ENCODE measurements at places on chromosomes 7 and 10.

DNA sequence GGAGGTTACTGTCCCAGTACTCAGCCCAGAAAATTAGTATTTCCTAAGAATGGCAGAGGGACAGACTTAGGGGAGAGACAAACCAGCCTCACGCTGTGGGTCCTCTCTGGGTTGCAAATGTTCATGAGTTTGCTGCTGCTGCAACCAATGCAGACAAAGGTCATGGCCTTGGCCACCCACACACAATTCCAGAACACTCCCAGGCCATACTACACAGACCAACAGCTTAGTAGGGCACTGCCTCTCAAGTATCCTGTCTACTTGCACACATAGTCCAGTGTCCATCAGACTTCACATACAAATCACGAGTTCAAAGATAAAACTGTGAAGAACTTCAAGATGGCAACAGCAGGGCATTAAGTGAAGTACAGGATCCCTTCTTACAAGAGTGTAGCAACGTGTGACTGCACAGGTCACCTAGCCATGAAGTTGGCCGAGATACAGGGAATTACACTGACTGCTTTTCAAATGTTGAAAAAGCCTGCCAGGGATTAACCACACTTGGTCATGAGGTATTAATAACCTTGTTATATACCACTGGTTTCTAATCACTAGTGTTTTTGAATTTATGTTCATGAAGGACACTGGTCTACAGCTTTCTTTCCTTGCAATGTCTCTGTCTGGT lies 40.0 kb downstream of the ZNF33B start:
- no peak overlapping the region for H3K4me3 ChIP-seq
- peaks cover 56% of the 10 kb centered on the region for H3K36me3 ChIP-seq
- H3K27ac ChIP-seq = no peak overlapping the region
- no peaks in the 10 kb centered on the region for H3K27me3 ChIP-seq

GRCh38 chr7:44309271-44310091 lies 15.9 kb downstream of the CAMK2B start:
- H3K27me3 ChIP-seq = peaks cover 42% of the 10 kb centered on the region
- no peaks in the 10 kb centered on the region for H3K4me1 ChIP-seq
- no peaks in the 10 kb centered on the region for H3K36me3 ChIP-seq
- no peak overlapping the region for H3K27ac ChIP-seq
- peak; percentile 87 for DNase-seq

DNA sequence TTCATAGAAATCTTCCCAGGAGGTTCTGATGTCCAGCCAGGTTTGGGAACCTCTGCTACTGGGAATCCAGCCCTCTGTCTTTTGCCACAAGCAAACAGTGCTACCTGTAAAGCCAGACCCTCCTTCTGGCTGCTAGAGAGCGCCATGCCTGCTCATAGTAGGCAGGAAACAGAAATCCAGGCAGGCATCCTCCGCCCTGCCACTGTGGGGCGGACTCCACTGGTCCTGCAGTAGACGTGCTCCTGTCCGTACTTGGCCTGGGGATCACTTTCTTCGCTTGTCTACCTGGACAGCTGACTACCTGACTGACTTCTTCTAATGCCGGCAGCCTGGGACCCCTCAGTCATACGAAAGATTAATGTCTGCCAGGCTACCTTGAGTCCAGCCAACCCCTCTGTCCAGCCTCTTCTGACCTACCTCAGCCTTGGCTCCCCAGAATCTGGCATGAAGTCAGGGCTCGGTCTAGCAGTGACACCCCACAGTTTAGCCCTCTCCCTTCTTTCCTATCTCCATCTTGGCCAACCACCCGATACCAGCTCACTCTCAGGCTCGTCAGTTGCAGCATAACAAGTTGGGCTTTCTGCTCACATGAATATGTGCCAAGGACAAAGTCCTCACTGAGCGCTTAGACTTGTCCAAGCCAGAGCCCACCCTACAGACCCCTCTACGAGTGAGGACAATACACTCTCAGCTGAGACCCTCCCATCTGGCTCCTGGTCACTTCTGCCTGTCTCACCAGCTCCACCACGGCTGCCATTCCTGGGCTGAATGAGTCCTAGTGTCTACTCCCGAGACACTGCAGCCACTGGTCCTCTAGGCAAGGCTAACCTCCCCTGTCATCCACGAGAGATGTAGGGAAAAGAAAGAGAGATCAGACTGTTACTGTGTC lies 43.9 kb upstream of the OPALIN start:
- H3K36me3 ChIP-seq = no peaks in the 10 kb centered on the region
- H3K27me3 ChIP-seq = no peaks in the 10 kb centered on the region
- no peak overlapping the region for H3K27ac ChIP-seq
- H3K4me1 ChIP-seq = no peaks in the 10 kb centered on the region
- DNase-seq = peak; percentile 59

DNA sequence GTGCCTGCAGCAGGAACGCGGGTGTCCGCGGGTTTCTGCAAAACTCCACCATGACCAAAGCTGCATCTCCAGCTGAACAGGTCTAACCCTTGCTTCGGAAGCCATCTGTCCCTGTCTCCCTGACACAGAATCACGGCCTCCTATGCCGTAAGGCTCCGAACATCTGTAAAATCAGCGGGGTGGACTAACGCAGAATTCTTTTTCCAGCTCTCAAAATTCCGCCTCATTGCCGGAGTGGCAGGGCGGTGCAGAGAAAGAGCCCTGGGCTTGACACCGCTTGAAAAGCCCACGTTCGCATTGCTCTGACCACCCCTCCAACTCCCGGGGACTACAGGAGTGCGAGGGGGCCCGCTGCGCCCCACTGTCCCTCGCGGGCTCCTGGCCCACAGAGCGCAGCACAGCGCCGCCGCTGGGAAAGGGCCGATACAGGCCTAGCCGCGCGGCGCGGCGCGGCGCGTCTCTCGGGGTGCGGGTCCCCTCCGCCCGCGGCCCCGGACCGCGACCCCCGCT lies 409 bp downstream of the DNMBP start:
- peaks cover 5% of the 10 kb centered on the region for H3K4me1 ChIP-seq
- DNase-seq = no peak
- no peaks in the 10 kb centered on the region for H3K36me3 ChIP-seq
- no peak overlapping the region for H3K27ac ChIP-seq
- peak overlapping the region; percentile 99 for H3K4me3 ChIP-seq

GRCh38 chr10:21314111-21314626 lies 211.3 kb downstream of the SKIDA1 start:
- peaks cover 14% of the 10 kb centered on the region for H3K4me1 ChIP-seq
- H3K36me3 ChIP-seq = no peaks in the 10 kb centered on the region
- DNase-seq = peak; percentile 78
- no peak overlapping the region for H3K4me3 ChIP-seq
- H3K27ac ChIP-seq = peak overlapping the region; percentile 79

DNA sequence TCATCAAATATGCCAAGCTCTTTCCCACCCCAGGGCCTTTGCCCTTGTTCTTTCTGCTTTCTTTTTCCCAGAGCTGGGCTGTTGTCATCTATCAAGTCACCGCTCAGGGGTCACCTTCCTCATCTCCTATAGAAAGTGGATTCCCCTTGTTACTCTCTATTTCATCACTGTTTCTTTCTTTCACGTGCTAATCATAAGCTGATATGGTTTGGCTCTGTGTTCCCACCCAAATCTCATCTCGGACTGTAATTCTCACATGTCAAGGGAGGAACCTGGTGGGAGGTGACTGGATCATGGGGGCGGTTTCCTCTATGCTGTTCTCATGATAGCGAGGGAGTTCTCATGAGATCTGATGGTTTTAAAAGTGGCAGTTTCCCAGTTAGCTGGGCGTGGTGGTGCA lies 17.0 kb upstream of the TIAL1 start:
- no peaks in the 10 kb centered on the region for H3K36me3 ChIP-seq
- no peak overlapping the region for H3K27ac ChIP-seq
- H3K27me3 ChIP-seq = no peaks in the 10 kb centered on the region
- H3K4me3 ChIP-seq = no peak overlapping the region
- no peaks in the 10 kb centered on the region for H3K4me1 ChIP-seq

- H3K36me3 ChIP-seq = no peaks in the 10 kb centered on the region
- H3K4me1 ChIP-seq = no peaks in the 10 kb centered on the region
- H3K4me3 ChIP-seq = no peak overlapping the region
- no peak overlapping the region for H3K27ac ChIP-seq
- H3K27me3 ChIP-seq = peaks cover 9% of the 10 kb centered on the region
These were observed 17.9 kb upstream of the PPA1 start for GRCh38 chr10:70250961-70251680.

DNA sequence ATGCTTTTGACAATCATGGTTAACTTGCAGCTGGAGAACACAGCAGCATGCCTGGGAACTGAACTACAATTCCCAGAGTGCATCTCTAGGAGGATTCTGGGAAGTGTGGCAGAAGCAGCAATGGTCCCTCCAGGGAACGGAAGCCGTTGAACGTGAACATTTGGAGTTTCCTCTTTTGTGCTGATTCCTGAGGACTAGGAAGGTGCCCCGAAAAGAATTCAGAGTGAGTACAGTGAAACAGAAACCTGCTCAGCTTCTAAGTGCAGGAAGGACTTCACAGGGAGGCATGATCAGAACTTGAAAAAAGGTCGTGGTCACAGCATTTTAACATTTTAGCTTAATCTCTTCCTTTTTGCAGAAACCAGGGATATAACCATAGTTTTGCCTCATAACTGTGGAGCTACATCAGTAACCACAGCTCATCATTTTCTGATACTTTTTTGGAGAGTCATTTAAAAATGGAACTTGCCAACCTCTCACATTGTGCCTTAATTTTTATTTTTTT lies at the start of gene NUDT13:
Gene NUDT13 (plus strand): TSS at position 111 of the 505 bp plus-strand sequence. CDS start 3,911 bp downstream, outside the sequence.
- no peaks in the 10 kb centered on the region for H3K27me3 ChIP-seq
- no peaks in the 10 kb centered on the region for H3K36me3 ChIP-seq
- no peaks in the 10 kb centered on the region for H3K4me1 ChIP-seq
- peak within 1 kb of the TSS; percentile 83 for H3K4me3 ChIP-seq
- peak; percentile 89 for DNase-seq

- H3K4me1 ChIP-seq = no peaks in the 10 kb centered on the region
- H3K27me3 ChIP-seq = no peaks in the 10 kb centered on the region
- H3K36me3 ChIP-seq = no peaks in the 10 kb centered on the region
- DNase-seq = peak; percentile 35
- H3K27ac ChIP-seq = no peak overlapping the region
- no peak overlapping the region for H3K4me3 ChIP-seq
These were observed 199.6 kb downstream of the WDR37 start for GRCh38 chr10:1255600-1256431.

- H3K4me1 ChIP-seq = no peaks in the 10 kb centered on the region
- H3K27me3 ChIP-seq = no peaks in the 10 kb centered on the region
- no peak for DNase-seq
- no peak overlapping the region for H3K27ac ChIP-seq
These were observed 1088.5 kb upstream of the GHITM start for GRCh38 chr10:83050815-83051214.

GRCh38 chr7:155203059-155203881 lies 94.4 kb upstream of the INSIG1 start:
- DNase-seq = no peak
- H3K4me3 ChIP-seq = no peak overlapping the region
- no peak overlapping the region for H3K27ac ChIP-seq

- H3K4me1 ChIP-seq = peaks cover 16% of the 10 kb centered on the region
- H3K4me3 ChIP-seq = no peak overlapping the region
- no peaks in the 10 kb centered on the region for H3K27me3 ChIP-seq
- H3K27ac ChIP-seq = no peak overlapping the region
These were observed 24.7 kb downstream of the CELF2 start for GRCh38 chr10:11042357-11042756.

GRCh38 chr7:106128836-106129235 lies 16.7 kb upstream of the SYPL1 start:
- H3K4me1 ChIP-seq = no peaks in the 10 kb centered on the region
- no peak overlapping the region for H3K27ac ChIP-seq
- no peak overlapping the region for H3K4me3 ChIP-seq
- H3K27me3 ChIP-seq = no peaks in the 10 kb centered on the region
- no peak for DNase-seq

GRCh38 chr7:25014756-25015155 lies 34.8 kb upstream of the OSBPL3 start:
- no peak for DNase-seq
- no peak overlapping the region for H3K4me3 ChIP-seq
- H3K27ac ChIP-seq = no peak overlapping the region
- no peaks in the 10 kb centered on the region for H3K4me1 ChIP-seq
- H3K27me3 ChIP-seq = no peaks in the 10 kb centered on the region
- H3K36me3 ChIP-seq = no peaks in the 10 kb centered on the region

DNA sequence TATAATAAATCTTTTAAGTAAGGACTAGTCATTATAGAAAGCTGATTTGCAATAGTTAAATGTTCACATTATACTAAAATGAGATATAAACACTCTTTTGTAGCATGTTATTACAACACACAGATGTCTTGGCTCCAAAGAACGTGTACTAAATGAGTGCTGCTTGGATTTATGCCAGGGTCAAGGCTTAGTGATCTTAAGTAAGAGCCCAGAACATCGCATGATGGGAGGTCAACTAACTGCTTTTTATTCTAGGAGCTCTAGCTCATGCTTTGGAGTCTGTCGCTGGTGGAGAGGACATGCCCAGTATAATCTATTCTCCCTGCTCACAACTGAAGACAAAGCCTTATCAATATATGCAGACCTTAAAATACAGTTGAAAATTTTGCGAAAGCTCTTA lies 315.1 kb downstream of the BBS9 start:
- no peaks in the 10 kb centered on the region for H3K4me1 ChIP-seq
- no peak overlapping the region for H3K27ac ChIP-seq
- no peak overlapping the region for H3K4me3 ChIP-seq

GRCh38 chr7:84043661-84044191 lies 150.9 kb downstream of the SEMA3A start:
- no peaks in the 10 kb centered on the region for H3K27me3 ChIP-seq
- H3K27ac ChIP-seq = no peak overlapping the region
- no peak for DNase-seq
- H3K36me3 ChIP-seq = peaks cover 18% of the 10 kb centered on the region

DNA sequence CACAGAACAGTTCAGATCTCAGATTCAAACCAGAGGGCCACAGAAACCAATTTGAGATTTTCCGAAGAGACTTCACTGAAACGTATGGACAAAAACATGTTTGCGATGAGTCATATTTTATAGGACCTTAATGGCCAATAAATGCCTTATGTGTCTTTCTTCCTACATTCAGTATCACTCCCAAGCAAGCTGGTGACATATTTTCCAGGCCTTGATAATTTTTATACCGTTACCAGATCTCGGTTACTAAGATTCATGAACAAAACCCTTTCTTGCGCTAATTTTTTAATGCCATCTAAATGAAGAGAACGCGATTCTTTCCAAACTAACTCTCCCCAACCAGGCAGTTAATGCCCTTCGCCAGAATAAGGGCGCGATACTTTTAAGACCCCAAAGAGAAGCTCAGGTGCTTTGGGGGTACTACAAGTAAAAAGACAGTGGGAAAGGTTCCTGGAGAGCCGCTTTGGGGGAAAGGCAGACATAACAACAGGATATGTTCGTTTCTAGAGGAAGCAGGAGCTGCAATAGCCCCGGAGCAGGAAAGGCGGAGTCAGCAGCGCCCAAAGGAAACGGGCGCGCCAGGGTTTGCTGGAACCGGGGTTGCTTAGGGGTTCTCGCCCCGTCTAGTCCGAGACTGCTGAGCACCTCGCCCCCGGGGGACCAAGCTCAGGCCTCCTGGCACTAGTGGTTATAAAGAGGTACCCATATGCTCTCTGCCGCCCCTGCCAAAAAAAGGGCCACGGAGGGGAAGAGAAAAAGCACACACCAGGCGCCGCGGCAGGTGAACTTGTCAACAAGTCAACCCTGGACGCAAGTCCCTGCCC lies 884 bp downstream of the ICA1 start:
- H3K4me1 ChIP-seq = no peaks in the 10 kb centered on the region
- peaks cover 28% of the 10 kb centered on the region for H3K27me3 ChIP-seq
- peak overlapping the region; percentile 87 for H3K4me3 ChIP-seq
- no peaks in the 10 kb centered on the region for H3K36me3 ChIP-seq

- H3K27me3 ChIP-seq = no peaks in the 10 kb centered on the region
- no peak overlapping the region for H3K27ac ChIP-seq
- H3K36me3 ChIP-seq = no peaks in the 10 kb centered on the region
- no peaks in the 10 kb centered on the region for H3K4me1 ChIP-seq
These were observed 504.6 kb downstream of the SORCS3 start for GRCh38 chr10:105145711-105146110.

GRCh38 chr10:104301907-104302690 lies 33.1 kb downstream of the GSTO2 start:
- no peak overlapping the region for H3K4me3 ChIP-seq
- no peaks in the 10 kb centered on the region for H3K36me3 ChIP-seq
- no peak overlapping the region for H3K27ac ChIP-seq
- no peaks in the 10 kb centered on the region for H3K27me3 ChIP-seq

Measured in endodermal cell (in vitro differentiated cells).